ENCODE measurements at places on chromosomes 7 and 10.

DNA sequence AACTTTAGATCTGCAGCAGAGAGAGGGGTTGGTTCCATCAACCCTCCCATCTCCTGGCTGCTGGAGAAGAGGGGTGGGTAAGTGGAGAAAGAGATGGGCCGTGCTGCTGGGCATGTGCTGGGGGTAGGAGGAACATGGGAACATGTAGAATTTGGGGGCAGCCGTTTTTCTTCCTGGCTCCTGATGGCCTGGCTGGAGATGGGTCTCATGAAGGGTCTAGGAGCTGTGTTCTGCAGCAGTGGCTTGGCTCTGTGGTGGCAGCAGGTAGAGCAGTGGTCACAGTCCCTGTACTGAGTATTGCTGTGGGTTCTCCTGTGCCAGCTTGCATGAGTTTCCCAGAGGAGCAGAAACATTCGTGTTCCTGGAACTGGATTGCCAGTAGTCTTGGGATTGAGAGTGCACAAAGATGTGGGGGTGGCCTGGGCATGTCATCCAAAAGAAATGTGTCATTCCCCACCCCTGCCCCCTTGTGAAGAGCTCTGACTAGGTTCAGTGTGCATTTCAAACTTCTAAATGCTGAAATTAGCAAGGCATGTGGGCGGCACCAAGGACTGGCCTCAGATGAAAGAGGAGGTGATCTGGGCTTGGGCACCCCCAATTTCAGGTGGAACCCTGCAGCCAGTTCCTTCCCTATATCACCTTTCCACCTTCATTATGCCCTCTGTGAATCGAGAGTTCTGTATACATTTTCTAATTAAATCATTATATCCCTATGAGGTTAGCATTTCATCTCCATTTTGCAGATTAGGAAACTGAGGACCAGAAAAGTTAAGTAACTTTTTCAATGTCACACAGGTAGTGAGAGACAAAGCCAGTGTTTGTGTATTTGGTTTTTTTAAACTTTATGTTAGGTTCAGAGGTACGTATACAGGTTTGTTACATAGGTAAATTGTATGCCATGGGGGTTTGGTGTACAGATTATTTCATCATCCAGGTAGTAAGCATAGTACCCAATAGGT is 2.1 kb downstream of the CHST3 start:
- DNase-seq: no peak

- no peak for DNase-seq
These were observed 353.2 kb downstream of the AUTS2 start for GRCh38 chr7:69951458-69951857.

- DNase-seq: no peak
These were observed 28.8 kb downstream of the PTPN12 start for GRCh38 chr7:77565917-77566316.

- no peak for DNase-seq
These were observed 131.1 kb upstream of the CDK1 start for GRCh38 chr10:60646966-60647796.

GRCh38 chr7:92850516-92850915 is 14.1 kb upstream of the CDK6 start:
- DNase-seq: no peak

DNA sequence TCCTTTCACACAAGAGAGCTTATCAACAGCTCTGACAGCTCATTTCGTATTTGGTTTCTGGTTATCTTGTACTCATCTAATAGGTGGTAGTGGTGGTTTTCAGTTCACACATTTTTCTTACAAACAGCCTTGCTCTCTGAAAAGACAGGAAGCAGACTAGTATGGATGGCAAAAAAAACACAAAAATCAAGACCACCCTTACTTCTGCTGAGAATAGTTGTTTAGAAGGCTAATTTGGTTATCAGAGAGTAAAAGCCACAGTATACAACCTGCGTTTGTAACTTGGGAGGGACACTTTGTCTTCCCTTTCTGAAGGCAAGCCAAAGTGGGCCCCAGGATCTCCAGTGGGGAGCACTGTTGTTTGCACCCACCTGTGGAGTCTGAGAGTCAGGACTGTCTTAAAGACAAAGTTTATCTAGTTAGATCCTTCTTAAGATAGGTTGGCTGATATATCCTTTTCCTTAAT is 68.0 kb downstream of the PIP4K2A start:
- DNase-seq: no peak
